Heart right ventricle (tissue), 16 donors: ENCODE measurements at places on chromosomes 13 and 19. TPM values are rescaled to one million over a fixed set of nuclear protein-coding genes. Genes with fewer than 3 reads are reported as not detected.

DNA sequence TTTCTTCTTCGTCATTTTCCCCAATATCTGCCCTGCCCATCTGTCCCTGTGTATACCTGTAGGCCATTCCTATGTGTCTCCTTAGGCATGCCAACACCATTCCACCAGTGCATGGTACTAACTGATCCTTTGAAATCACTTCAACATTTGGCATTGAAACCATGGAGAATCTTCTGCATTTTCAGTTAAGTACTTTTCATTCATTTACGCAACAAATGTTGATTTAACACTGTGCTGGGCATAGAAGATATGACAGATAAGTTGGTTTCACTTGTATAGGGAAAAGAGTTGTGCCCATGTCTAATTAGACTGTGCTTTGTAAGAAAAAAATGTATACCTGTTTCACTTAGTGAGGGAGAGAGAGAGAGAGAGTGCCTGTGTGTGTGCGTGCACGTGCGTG is 77.9 kb upstream of the FLT1 start:
- no peak for DNase-seq

GRCh38 chr19:30309905-30310601 is 62.1 kb upstream of the ZNF536 start:
- DNase-seq, result no peak

ZNF547 gene
- total RNA-seq, result 4.2 TPM

MBD3 gene
- 58.2 TPM for total RNA-seq
